ENCODE measurements at places on chromosomes 2 and 18. TPM values are rescaled to one million over a fixed set of nuclear protein-coding genes. Genes with fewer than 3 reads are reported as not detected.

DNA sequence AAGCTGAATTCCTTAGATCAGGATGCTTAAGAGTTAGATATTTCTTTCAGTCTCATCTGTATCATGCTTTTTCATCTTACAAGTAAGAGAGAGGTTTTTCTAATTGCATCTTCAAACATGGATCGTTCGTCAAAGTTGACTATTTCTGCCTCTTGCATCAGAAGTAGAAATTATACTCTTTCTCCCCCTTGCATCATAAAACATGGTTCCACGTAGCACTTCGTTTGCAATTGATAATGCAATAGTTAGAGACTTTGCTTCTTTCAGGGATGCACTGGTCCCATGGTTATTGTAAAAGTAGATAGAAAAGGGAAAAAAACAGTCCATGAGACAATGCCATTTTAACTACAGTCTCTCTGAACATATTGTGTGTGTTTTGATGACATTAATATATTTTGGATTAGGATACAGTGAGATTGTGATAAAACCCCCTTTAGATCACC is 75.1 kb upstream of the PARD3B start:
- no peak for DNase-seq
- no peak overlapping the region for H3K4me3 ChIP-seq
- no peaks in the 10 kb centered on the region for H3K4me1 ChIP-seq
- H3K27me3 ChIP-seq: no peaks in the 10 kb centered on the region
- H3K36me3 ChIP-seq: no peaks in the 10 kb centered on the region

DNA sequence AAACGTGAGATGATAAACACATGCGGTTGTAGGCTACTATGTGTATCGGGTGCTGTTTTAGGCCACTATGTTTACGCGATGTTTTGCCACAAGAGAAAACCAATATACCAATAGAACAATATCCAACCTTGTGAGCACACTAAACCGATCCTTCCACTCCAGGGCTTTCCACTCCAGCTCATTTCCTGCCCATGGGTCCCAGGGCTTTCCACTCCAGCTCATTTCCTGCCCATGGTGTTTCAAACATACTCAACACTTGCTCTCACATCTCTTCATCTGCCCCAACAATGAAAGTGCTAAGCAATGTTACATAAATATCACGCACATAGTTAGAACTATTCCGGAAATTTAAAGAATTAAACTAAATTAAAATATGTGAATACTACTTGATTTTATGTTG is 80.0 kb downstream of the EPB41L3 start:
- no peak overlapping the region for H3K4me3 ChIP-seq
- no peak for DNase-seq
- H3K27ac ChIP-seq: no peak overlapping the region
- H3K27me3 ChIP-seq: no peaks in the 10 kb centered on the region
- H3K4me1 ChIP-seq: no peaks in the 10 kb centered on the region
- no peaks in the 10 kb centered on the region for H3K36me3 ChIP-seq

DNA sequence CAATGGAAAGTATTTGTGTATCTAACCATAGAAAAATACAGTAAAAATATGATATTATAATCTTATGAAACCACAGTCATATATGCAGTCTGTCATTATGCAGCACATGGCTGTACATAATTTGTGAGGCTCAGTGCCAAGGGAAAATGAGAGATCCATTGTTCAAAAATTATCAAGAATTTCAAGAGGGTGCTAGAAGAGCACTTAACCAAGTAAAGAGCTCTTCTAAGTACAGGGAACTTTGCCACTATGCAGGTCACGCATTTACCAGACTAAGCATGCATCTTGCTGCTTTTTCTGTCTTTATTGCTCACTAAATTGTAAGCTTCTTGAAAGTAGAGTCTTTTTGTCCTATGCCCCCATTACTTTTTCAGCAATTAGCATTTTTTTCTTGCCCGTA is 438.0 kb downstream of the LRP1B start:
- H3K4me1 ChIP-seq: no peaks in the 10 kb centered on the region
- H3K36me3 ChIP-seq: no peaks in the 10 kb centered on the region
- H3K27ac ChIP-seq: no peak overlapping the region
- no peak for DNase-seq
- no peak overlapping the region for H3K4me3 ChIP-seq
- no peaks in the 10 kb centered on the region for H3K27me3 ChIP-seq

ZEB2 gene
- 94.5 TPM for total RNA-seq

PTH2R gene
- not detected for total RNA-seq

CRACDL gene
- total RNA-seq: 2.3 TPM

LIPG gene
- not detected for total RNA-seq

RPIA gene
- total RNA-seq: 9.1 TPM

LYPD6 gene
- 0.12 TPM for total RNA-seq

AMMECR1L gene
- total RNA-seq: 10.5 TPM

GRCh38 chr2:168316073-168316440 is 68.7 kb upstream of the STK39 start:
- H3K36me3 ChIP-seq: no peaks in the 10 kb centered on the region
- H3K27me3 ChIP-seq: no peaks in the 10 kb centered on the region
- peak overlapping the region; percentile 39 for H3K27ac ChIP-seq
- H3K4me1 ChIP-seq: no peaks in the 10 kb centered on the region
- no peak for DNase-seq
- H3K4me3 ChIP-seq: no peak overlapping the region

- H3K4me1 ChIP-seq: peaks cover 9% of the 10 kb centered on the region
- DNase-seq: no peak
- no peaks in the 10 kb centered on the region for H3K27me3 ChIP-seq
- no peaks in the 10 kb centered on the region for H3K36me3 ChIP-seq
- no peak overlapping the region for H3K27ac ChIP-seq
These were observed 781.1 kb upstream of the FSHR start for GRCh38 chr2:49935449-49935848.

C2orf15 gene
- total RNA-seq: 0.30 TPM

TSHZ1 gene
- 18.0 TPM for total RNA-seq

DNA sequence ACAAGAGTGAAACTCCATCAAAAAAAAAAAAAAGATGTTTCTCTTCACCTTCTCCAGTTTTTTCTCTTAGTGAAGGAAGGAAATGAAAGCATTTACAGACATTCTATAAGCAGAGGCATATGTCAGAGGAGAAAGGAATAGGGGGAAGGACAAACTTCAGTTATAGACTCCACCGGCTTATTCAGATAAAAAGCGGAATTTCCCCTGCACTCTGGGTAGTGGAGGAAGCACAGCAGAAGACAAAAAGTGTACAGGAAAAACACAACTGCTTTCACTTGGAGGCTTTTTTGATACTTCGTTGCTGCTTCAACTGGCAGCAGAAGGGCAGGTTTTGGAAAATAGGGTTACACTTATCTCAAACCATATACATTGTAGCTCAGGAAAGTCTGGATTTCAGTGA is 3.2 kb upstream of the MGAT4A start:
- peak overlapping the region; percentile 24 for H3K27ac ChIP-seq
- peaks cover 10% of the 10 kb centered on the region for H3K4me1 ChIP-seq
- H3K27me3 ChIP-seq: no peaks in the 10 kb centered on the region
- H3K36me3 ChIP-seq: no peaks in the 10 kb centered on the region
- no peak for DNase-seq
- no peak overlapping the region for H3K4me3 ChIP-seq

DYNAP gene
- total RNA-seq: not detected

- H3K27ac ChIP-seq: peak overlapping the region; percentile 83
- H3K4me1 ChIP-seq: peaks cover 58% of the 10 kb centered on the region
- H3K27me3 ChIP-seq: no peaks in the 10 kb centered on the region
- no peaks in the 10 kb centered on the region for H3K36me3 ChIP-seq
- DNase-seq: no peak
These were observed 633 bp downstream of the BCL2 start for GRCh38 chr18:63318889-63319382.

RAB17 gene
- 3.8 TPM for total RNA-seq

- H3K4me1 ChIP-seq: no peaks in the 10 kb centered on the region
- no peak for DNase-seq
- H3K27ac ChIP-seq: no peak overlapping the region
- H3K36me3 ChIP-seq: no peaks in the 10 kb centered on the region
- peaks cover 2% of the 10 kb centered on the region for H3K27me3 ChIP-seq
These were observed 437.7 kb downstream of the SATB2 start for GRCh38 chr2:199019898-199020507.

GRCh38 chr18:49784427-49785185 is 28.7 kb downstream of the ACAA2 start:
- H3K4me3 ChIP-seq: no peak overlapping the region
- H3K27me3 ChIP-seq: no peaks in the 10 kb centered on the region
- peak overlapping the region; percentile 9 for H3K27ac ChIP-seq
- H3K4me1 ChIP-seq: no peaks in the 10 kb centered on the region
- no peak for DNase-seq

MRPL44 gene
- total RNA-seq: 44.3 TPM

- no peak overlapping the region for H3K27ac ChIP-seq
- H3K36me3 ChIP-seq: no peaks in the 10 kb centered on the region
- H3K27me3 ChIP-seq: no peaks in the 10 kb centered on the region
These were observed 709.0 kb upstream of the FAM98A start for GRCh38 chr2:34308140-34308539.

DNA sequence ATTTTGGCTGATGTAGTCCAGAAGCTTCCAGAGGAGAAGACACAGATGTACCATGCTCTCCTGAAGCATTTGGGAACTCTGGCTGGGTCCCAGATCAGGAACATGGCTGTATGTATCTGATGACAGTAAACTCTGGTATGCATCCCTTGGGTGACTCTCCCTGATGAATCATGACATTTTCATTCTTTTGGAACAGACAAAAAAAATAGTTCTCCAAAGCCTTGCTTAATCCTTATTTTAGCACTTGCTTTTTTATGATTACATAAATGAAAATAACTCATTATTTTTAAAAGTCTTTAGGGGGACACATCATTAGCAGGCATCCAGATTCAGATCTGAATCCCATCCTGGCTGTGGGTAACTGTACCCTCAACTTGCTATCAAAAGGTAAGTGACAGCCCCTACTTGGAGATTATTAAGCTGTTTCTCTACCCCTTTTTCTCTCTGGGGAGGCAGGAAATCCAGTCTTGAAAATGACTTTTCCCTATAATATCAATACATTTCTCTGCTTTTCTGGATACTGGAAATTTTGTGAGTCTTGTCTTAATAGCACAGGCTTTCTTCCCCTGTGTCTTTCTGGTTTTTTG is 23.3 kb downstream of the AOX1 start:
- H3K27me3 ChIP-seq: no peaks in the 10 kb centered on the region
- no peak overlapping the region for H3K27ac ChIP-seq
- no peak overlapping the region for H3K4me3 ChIP-seq
- DNase-seq: no peak

CD28 gene
- 0.44 TPM for total RNA-seq

DNA sequence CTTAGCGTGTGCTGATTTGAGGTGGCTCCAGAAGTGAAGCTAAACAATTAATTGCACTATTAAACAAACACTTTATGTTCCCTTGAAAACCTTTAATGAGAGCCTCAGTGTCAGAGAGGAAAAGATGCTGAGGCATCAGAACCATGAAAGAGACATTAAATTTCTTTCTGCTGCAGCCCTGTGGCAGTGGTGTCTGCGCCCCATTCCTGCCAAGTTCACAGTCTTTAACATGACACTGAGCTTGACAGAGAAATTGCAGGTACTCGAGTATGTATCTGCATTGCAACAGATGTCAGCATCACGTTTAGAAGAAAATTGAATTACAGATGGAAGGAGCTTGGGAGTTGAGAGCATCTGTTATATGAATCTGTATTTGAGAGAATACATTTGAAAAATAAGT is 111.3 kb upstream of the CREB1 start:
- DNase-seq: no peak
- H3K4me1 ChIP-seq: no peaks in the 10 kb centered on the region
- H3K27ac ChIP-seq: no peak overlapping the region

DNA sequence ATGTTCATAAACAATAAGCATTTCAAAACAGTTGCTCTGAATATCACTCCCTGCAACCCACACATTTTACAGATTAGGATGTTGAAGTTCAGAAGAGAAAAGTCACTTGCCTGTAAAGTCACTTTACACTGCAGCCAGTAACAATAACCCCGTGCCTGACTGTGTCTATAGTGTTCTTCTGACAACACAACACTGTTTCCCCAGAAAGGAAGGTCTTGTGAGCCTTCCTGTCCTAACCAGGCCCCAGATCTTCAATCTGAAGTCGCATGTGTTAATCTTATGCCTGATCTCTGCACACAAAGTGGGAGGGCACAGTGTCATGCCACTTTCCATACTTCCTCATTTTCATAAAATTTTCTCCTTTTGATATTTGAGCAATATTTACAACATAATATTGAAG is 120.2 kb downstream of the FEZ2 start:
- H3K27ac ChIP-seq: no peak overlapping the region
- H3K4me3 ChIP-seq: no peak overlapping the region
- no peak for DNase-seq
- peaks cover 23% of the 10 kb centered on the region for H3K4me1 ChIP-seq
- peaks cover 52% of the 10 kb centered on the region for H3K36me3 ChIP-seq

- no peak overlapping the region for H3K27ac ChIP-seq
- H3K4me3 ChIP-seq: no peak overlapping the region
- no peaks in the 10 kb centered on the region for H3K4me1 ChIP-seq
- no peak for DNase-seq
These were observed 31.6 kb upstream of the PIK3C3 start for GRCh38 chr18:41923446-41923845.

DNA sequence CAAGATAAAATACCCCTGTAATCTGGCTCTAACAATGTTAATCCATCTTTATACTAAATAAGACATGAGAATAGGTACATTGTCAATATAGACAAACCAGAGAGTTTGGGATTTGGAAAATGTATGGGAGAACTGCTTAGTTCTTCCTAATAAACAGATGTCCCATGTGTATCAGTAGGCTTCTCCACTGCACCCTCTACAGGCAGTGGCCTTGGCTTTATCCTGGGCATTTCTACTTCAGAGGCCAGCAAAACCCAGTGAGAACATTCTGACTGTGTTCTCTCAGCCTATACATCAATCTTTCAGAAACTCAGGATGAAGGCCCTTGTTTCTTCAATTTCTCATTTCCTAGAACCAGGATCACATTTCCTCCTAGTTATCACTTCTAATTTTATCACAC is 1167.5 kb upstream of the ACVR2A start:
- no peak for DNase-seq
- H3K4me1 ChIP-seq: no peaks in the 10 kb centered on the region
- H3K4me3 ChIP-seq: no peak overlapping the region
- H3K27ac ChIP-seq: no peak overlapping the region

DNA sequence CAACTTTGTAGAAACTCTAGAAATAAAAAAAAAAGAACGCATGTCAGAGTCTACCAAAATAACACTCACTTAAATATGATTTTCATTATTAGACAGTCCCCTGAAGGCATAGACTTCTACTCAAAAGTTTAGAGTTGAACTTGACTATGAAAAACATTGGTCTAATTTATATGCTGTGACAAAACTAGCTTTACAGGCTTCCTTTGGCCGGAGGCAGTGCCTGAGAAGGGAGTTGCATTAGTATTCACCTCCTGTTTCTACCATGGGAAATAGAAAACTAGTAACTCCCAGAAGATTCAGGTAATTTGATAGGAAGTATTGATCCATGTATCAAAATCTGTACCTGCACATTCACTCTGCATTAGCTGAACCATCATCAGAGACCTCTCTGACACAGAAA is 163.4 kb upstream of the NOSTRIN start:
- H3K4me3 ChIP-seq: no peak overlapping the region
- H3K27ac ChIP-seq: peak overlapping the region; percentile 46
- no peak for DNase-seq
- no peaks in the 10 kb centered on the region for H3K27me3 ChIP-seq
- peaks cover 35% of the 10 kb centered on the region for H3K4me1 ChIP-seq

BOLL gene
- 0.18 TPM for total RNA-seq

All from heart right ventricle (tissue), 16 donors.